ENCODE measurements at places on chromosomes 6 and 20.

DNA sequence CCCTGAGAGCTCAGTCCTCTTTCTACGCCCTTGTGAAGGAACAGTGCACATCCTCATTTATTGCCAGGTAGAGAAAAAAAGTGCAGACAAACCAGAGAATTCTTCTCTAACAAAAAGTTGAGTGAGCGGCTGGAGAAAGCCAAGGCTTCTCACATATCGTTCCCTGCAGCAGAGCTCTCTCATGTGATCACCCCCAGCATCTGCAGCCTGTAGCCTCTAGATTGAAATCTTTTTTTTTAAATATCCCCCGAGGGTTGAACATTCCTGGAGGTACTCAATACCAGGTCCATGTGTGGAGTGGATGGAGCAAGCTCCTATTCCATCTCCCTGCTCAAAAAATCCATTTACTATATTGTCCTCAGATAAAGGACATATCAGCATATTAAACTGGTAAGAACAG is 22.9 kb upstream of the ZNF133 start:
- DNase-seq: no peak

- DNase-seq: no peak
These were observed 9.7 kb upstream of the MRPS10 start for GRCh38 chr6:42227173-42227850.

- peak; percentile 95 for DNase-seq
These were observed 24.9 kb downstream of the COL21A1 start for GRCh38 chr6:56222499-56222898.

GRCh38 chr6:48087448-48087847 is 23.5 kb downstream of the PTCHD4 start:
- DNase-seq: no peak

GRCh38 chr20:18233408-18233943 is 54.9 kb upstream of the ZNF133 start:
- no peak for DNase-seq

DNA sequence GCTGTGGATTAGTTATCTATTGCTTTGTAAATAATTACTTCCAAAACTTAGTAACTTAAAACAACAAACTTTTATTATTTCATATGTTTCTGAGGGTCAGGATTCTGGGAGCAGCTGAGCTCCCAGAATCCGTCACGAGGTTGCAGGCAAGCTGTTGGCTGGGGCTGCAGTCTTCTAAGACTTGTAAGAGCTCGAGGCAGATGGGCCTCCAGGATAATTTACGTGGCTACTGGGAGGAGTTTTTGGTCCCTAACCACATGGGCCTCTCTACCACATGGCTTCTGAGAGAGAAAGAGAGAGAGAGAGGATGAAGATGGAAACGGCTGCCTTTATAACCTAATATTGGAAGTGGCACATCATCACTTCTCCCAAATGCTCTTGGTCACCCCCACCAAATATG is 64.9 kb upstream of the SULF2 start:
- no peak for DNase-seq
